Common myeloid progenitor, CD34-positive (primary cell): ENCODE measurements at places on chromosomes 7 and 10.

DNA sequence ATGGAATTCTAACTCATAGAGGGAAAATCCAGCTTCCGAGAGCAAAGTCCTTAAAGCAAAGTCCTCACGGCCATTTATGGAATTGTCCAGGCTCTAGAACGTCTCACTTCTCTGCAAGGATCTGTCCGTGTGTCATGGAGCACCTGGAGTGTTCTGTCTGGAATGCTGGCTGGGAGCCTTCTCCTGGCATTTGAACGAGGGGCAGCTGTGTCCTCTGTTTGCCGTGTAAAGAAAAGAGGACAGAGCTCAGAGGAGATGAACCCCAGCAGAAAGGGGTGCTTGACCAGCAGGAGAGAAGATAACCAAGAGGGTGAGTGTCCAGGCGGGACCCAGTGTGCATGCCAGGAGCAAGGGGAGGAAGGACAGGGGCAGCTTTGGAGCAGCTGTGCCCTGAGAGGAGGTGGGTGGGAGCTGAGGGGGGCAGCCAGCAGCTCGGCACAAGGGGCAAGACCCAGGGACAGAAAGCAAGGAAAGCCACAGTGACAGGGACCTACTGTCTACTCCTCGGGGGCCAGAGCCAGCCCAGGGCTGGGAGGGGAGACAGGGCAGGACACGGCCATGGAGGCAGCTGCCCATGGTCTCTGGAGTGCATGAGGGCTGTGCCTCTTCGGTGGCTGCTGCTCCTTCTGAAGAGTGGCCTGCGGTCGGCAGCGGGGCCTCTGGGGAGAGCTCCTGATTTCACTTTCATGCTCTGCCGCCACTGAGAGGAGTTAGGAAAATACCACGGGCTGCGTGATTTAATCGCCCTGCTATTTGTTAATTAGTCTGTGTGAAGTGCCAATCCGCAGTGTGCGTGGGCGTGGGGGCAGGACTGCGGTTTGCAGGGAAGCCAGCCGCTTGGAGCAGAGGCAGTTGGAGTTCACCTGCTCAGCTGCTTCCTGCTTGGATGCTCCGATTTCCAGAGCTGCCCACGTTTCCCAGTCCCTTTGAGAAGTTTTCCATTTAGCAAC lies 149.3 kb upstream of the SHH start:
- no peaks in the 10 kb centered on the region for H3K27me3 ChIP-seq
- no peak overlapping the region for H3K27ac ChIP-seq
- H3K4me3 ChIP-seq: no peak overlapping the region
- no peak for DNase-seq

- H3K27me3 ChIP-seq: no peaks in the 10 kb centered on the region
- DNase-seq: no peak
- H3K27ac ChIP-seq: no peak overlapping the region
- H3K36me3 ChIP-seq: no peaks in the 10 kb centered on the region
- no peaks in the 10 kb centered on the region for H3K4me1 ChIP-seq
- H3K4me3 ChIP-seq: no peak overlapping the region
Observed at GRCh38 chr10:115432188-115432819, 339.1 kb downstream of the ATRNL1 start.

DNA sequence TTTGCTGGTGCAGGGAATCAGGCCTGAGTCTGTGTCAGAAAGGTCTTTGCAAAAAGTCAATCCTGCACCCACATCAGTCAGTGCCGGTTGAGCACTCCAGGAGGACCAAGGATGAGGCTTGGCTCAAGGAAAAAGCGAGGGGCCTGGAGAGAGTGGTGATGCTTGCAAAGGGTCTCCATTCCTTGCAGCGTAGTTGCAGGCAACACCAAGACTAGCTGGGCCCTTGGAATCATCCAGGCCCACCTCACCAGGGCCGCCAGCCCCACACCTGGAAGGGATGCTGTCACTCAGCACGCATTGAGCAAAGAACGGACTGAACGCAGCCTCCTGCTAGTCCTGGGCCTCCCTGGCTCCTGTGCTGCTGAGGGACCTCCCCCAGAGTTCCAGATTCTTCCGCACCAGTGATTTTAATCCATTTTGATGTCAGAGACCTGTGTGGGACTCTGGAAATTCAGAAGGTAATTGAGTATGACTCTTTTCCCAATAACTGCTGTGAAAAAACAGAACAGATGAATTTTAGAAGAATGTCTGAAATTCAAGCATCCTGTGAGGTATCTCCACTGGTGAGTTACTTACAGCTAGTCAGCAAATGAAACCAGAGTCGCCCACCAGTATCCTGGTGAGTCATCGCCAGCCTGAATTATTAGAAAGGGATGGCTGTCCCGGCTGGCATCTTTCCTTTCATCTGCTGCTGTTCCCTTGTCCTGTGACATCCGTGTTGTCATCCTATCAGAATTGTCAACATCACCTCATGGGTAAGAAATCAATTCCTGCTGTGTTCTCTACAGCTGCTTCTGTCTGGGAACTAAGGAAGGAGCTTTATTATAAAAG lies 150.8 kb upstream of the NPS start:
- no peak overlapping the region for H3K27ac ChIP-seq
- H3K27me3 ChIP-seq: no peaks in the 10 kb centered on the region
- no peaks in the 10 kb centered on the region for H3K36me3 ChIP-seq
- no peak overlapping the region for H3K4me3 ChIP-seq
- DNase-seq: no peak

- H3K4me1 ChIP-seq: no peaks in the 10 kb centered on the region
- H3K27me3 ChIP-seq: peaks cover 93% of the 10 kb centered on the region
- no peaks in the 10 kb centered on the region for H3K36me3 ChIP-seq
- no peak for DNase-seq
- H3K4me3 ChIP-seq: no peak overlapping the region
- no peak overlapping the region for H3K27ac ChIP-seq
Observed at GRCh38 chr7:27220440-27220955, 20.6 kb upstream of the HOXA13 start.

GRCh38 chr7:150434240-150434639 lies 16.2 kb upstream of the GIMAP8 start:
- H3K4me1 ChIP-seq: peaks cover 4% of the 10 kb centered on the region
- no peaks in the 10 kb centered on the region for H3K27me3 ChIP-seq
- H3K4me3 ChIP-seq: no peak overlapping the region
- H3K36me3 ChIP-seq: no peaks in the 10 kb centered on the region
- DNase-seq: no peak

GRCh38 chr10:11837372-11838161 lies 14.4 kb downstream of the PROSER2 start:
- no peaks in the 10 kb centered on the region for H3K36me3 ChIP-seq
- H3K27me3 ChIP-seq: no peaks in the 10 kb centered on the region
- H3K4me1 ChIP-seq: peaks cover 8% of the 10 kb centered on the region
- DNase-seq: no peak
- H3K4me3 ChIP-seq: no peak overlapping the region

GRCh38 chr10:78255796-78256638 lies 222.4 kb downstream of the RPS24 start:
- H3K27me3 ChIP-seq: no peaks in the 10 kb centered on the region
- H3K27ac ChIP-seq: no peak overlapping the region
- no peak for DNase-seq
- no peaks in the 10 kb centered on the region for H3K36me3 ChIP-seq
- H3K4me3 ChIP-seq: no peak overlapping the region
- peaks cover 6% of the 10 kb centered on the region for H3K4me1 ChIP-seq

DNA sequence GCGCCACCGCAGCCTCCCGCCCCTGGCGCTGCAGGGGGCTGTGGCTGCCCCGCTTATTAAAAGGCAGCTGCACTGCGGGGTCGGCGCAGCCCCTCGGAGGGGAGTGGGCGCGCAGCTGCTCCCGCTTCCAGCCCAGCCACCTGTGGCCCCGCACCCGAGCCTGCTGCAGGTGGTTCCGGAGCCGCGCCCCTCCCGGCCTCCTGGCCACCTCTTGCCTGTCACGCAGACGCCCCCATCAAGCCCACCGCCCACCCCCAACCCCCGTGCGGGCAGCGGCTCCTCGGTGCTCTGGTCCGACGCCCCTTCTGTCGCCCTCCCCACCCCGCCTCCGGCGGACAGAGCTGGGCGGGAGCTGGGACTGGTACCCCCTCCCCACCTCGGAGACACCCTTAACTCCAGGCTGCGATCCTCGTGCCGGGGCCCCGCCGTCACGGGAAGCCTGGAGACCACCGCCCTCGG lies 549 bp downstream of the CALY start:
- H3K27ac ChIP-seq: no peak overlapping the region
- H3K36me3 ChIP-seq: no peaks in the 10 kb centered on the region
- no peak overlapping the region for H3K4me3 ChIP-seq
- DNase-seq: no peak
- H3K4me1 ChIP-seq: peaks cover 32% of the 10 kb centered on the region

- H3K4me3 ChIP-seq: no peak overlapping the region
- H3K27ac ChIP-seq: no peak overlapping the region
- H3K27me3 ChIP-seq: no peaks in the 10 kb centered on the region
- no peak for DNase-seq
- no peaks in the 10 kb centered on the region for H3K4me1 ChIP-seq
- H3K36me3 ChIP-seq: no peaks in the 10 kb centered on the region
Observed at GRCh38 chr10:105239311-105240219, 598.5 kb downstream of the SORCS3 start.

DNA sequence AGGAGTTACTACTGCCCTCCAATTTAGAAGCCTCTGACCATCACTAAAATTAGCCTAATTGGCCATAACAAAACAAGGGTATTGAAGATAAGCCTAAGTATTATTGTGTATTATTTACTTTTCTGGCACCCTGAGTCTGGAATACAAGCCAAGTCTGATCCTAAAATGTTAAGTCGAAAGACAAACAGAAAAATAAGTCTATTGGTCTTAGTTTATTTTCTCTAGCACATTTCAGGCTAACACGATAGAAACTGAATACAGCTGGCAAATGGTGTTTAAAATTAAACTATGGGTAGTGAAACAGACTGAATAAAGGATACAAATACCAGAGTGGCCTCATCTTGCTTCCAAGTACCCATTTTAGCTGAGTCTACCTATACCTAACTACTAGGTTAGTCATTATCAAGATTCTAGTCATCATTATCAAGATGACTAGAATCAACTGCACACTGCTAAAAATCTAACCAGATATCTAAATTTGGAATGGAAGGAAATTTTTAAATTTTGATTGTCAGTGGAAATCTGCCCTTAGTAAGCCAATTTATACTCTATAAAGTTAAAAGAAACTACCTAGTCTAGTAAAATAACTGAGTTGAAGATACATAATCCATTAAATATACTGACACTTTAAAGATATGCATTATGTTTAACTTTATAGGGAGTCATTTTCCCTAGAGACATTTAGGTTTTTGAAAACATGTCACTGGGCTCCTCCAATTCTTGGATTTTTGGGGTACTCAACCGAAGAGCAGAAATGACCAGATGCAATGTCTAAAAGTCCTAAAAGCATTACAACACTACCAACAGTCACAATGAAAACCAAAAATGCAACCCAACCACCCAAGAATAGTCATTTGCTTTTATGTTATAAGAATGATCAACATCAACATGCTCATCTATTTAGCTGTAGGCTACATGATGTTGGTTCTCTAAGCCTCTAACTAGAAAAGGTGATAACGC lies 80.9 kb downstream of the NT5C2 start:
- H3K27ac ChIP-seq: no peak overlapping the region
- H3K4me1 ChIP-seq: no peaks in the 10 kb centered on the region
- H3K36me3 ChIP-seq: peaks cover 9% of the 10 kb centered on the region
- DNase-seq: no peak

- H3K27me3 ChIP-seq: no peaks in the 10 kb centered on the region
- no peak for DNase-seq
- H3K36me3 ChIP-seq: no peaks in the 10 kb centered on the region
- no peaks in the 10 kb centered on the region for H3K4me1 ChIP-seq
- H3K27ac ChIP-seq: no peak overlapping the region
- no peak overlapping the region for H3K4me3 ChIP-seq
Observed at GRCh38 chr10:125928928-125929585, 32.7 kb downstream of the FANK1 start.

- H3K4me1 ChIP-seq: no peaks in the 10 kb centered on the region
- no peaks in the 10 kb centered on the region for H3K36me3 ChIP-seq
- no peak overlapping the region for H3K27ac ChIP-seq
- no peak for DNase-seq
- peaks cover 10% of the 10 kb centered on the region for H3K27me3 ChIP-seq
Observed at GRCh38 chr10:33418301-33418700, 83.8 kb upstream of the NRP1 start.

DNA sequence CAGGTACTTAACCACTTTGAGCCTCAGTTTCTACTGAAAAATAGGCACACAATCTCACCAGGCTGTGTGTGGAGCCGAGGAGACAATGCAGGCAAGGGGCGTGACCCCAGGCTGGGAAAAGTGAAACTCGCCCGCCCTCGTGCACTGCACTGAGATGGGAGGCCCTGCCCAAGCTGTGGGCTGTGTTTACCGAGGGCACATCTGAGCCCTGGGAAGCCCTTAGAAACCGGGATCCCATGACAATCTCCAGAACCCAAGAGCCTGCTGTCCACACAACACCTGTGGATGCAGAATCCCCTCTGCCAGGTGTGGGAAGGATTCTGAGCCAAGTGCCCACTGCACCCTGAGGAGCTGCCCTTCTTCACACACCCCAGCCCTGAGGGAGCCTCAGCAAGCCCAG lies 198.3 kb downstream of the GRID1 start:
- H3K36me3 ChIP-seq: no peaks in the 10 kb centered on the region
- no peak overlapping the region for H3K27ac ChIP-seq
- no peaks in the 10 kb centered on the region for H3K27me3 ChIP-seq
- no peak overlapping the region for H3K4me3 ChIP-seq

DNA sequence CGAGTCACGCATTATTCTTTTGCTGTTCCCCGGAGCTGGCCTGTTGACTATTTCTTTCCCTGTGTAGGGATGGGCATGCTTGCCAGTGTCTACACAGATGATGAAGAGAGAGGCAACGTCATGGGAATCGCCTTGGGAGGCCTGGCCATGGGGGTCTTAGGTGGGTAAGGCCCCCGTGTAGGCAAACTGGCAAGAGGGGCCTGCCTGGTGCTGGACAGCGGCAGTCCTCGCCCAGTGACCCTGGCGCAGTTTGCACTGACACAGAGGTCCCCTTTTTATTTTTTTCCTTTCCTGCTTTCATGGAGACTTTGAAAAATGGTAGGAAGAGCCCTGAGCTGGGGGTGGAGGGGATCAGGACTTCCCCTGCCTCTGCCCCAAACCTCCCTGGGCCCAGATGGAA lies 13.4 kb downstream of the SLC18A2 start:
- no peak overlapping the region for H3K27ac ChIP-seq
- no peaks in the 10 kb centered on the region for H3K36me3 ChIP-seq
- H3K4me1 ChIP-seq: peaks cover 14% of the 10 kb centered on the region
- DNase-seq: no peak
- no peak overlapping the region for H3K4me3 ChIP-seq

DNA sequence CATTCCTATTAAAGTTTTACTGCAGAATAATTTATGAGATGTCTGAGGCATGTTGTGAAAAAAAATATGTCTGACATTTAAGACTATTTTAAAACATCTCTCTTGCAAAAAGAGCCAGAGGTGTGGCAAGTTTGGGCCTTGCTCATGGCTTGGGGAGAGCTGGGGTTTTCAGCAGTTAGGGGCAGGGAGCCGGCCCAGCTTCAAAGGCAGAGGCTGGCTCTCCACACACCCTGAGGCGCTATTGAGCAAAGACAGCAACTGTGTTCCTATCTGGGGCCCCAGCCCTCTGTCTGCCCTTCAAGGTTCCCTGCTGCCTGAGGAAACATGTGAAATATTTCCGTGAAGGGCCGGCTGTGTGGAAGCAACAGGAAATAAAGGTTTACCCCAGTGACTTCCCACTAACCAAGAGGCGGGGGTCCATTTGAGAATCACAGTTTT lies 94.0 kb downstream of the SORBS1 start:
- H3K27me3 ChIP-seq: no peaks in the 10 kb centered on the region
- H3K4me3 ChIP-seq: no peak overlapping the region
- H3K36me3 ChIP-seq: no peaks in the 10 kb centered on the region

- no peak overlapping the region for H3K4me3 ChIP-seq
- DNase-seq: no peak
- H3K27ac ChIP-seq: no peak overlapping the region
- H3K36me3 ChIP-seq: no peaks in the 10 kb centered on the region
Observed at GRCh38 chr10:43236176-43236850, 30.6 kb downstream of the RASGEF1A start.

GRCh38 chr10:1643908-1644179 lies 93.5 kb downstream of the ADARB2 start:
- no peak overlapping the region for H3K4me3 ChIP-seq
- no peaks in the 10 kb centered on the region for H3K4me1 ChIP-seq
- H3K27me3 ChIP-seq: no peaks in the 10 kb centered on the region
- H3K36me3 ChIP-seq: no peaks in the 10 kb centered on the region
- no peak for DNase-seq
